ENCODE measurements at places on chromosomes 4 and X. TPM values are rescaled to one million over a fixed set of nuclear protein-coding genes. Genes with fewer than 3 reads are reported as not detected.

DNA sequence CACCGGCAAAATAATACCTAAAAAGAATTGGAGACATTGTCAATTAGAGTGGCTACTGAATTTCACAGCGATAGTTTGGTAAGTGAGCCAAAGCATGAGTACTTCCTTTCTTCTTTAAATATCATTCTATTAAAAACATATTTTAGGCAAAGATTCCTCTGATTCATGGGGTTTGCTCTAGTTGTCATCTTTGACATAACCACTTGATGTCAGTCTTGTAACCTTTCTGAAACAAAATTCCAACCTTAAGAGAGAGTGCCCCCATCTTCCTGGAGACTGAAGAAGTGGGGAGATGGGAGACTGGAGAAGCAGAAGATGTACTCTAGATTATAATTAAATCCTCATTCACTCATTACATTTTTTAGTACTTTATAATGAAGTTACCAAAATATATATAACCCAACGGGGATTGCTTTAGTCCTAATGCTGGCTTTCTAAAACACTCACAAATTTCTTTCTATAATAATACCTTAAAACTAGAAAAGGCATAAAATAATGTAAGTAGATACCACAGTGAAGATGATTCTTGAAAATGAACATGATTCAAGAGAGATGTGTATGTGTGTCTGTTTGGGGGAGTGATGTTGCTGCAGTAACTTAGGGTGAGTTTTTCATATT lies 96.4 kb downstream of the EMCN start:
- DNase-seq = no peak

DNA sequence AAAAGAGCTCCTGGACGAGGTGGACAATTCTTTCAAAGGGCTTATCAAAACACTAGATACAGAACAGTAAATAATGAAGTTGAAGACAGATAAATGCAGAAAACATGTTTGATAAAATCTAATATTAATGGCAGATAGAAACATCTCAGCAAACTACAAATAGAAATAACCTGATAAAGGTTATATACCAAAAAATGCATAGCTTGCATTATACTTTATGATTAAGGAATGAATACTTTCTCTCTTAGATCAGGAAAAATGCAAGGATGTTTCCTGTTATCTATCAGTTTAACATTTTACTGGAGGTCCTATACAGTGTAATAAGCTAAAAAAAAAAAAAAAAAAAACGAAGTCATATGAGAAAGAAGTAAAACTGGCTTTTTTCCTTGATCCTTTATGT lies 304.5 kb upstream of the CXorf51A start:
- no peak for DNase-seq

BMP3 gene
- total RNA-seq = not detected

CLTRN gene
- not detected for total RNA-seq

KCNE5 gene
- total RNA-seq = 0.26 TPM

DCAF4L1 gene
- 0.42 TPM for total RNA-seq

DNA sequence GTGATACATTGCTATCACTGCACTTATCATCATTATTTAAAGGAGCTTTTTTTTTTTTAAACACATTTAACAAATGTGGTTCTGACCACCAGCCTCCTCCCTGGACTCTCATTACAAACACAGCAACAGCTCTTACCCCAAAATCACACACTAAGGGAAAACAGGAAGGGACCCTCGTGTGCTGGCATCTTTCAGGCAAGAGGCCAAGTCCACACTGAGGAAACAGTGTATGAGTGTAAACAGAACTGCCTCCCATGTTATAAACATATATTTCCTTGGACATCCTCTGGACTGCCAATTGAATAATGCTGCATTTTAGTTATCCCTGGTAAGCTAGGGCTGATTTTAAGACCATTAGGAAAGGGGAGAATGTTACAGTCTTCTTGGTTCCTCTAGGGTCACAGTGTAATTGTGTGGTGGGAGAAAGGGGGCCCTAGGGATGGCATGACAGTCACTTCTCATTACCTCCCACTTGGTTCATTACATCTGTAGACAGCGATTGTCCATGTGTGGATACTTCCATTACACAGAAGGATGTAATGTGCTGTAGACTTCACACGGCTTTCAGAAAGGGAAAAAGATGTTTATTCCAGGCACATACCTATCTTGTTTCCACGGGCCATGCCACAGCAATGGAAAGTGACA lies 244.6 kb upstream of the TET2 start:
- no peak for DNase-seq

TRIM60 gene
- total RNA-seq = not detected

DNA sequence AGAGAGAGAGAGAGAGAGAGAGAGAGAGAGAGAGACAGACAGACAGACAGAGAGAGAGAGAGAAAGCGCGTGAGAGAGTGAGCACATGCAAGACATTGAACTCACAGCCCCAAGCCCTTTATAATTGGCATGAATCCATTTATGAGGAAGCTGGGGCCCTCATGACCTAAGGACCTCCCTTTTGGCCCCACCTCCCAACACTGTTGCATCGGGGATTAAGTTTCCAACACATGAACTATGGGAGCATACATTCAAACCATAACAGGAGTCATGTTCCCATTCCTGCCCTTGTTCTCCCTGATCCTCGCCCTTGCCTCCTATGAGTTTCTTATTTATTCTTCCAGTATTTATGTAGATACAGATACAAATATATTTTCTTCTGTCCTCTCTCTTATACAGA lies 269.8 kb upstream of the ARX start:
- DNase-seq = no peak

GRCh38 chrX:31656013-31656412 lies 584.2 kb upstream of the FTHL17 start:
- no peak for DNase-seq

DNA sequence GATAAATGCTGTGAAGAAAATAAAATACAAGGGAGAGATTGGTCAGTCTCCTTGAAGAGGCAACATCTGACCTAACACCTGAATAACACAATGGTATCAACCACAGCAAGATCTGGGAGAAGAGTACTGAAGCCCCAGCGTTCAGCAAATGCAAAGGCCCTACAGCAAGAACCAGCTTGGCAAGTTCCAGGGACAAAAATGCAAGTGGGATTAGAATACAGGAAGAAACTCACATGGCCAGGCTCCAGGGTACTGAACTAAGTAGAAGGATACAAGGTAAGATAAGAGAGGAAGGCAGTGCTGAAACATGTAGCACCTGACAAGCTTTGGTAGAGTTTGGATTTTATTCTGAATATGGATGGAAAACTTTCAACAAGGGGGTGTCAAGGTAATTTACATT lies 3.6 kb downstream of the SMIM14 start:
- DNase-seq = no peak

DNA sequence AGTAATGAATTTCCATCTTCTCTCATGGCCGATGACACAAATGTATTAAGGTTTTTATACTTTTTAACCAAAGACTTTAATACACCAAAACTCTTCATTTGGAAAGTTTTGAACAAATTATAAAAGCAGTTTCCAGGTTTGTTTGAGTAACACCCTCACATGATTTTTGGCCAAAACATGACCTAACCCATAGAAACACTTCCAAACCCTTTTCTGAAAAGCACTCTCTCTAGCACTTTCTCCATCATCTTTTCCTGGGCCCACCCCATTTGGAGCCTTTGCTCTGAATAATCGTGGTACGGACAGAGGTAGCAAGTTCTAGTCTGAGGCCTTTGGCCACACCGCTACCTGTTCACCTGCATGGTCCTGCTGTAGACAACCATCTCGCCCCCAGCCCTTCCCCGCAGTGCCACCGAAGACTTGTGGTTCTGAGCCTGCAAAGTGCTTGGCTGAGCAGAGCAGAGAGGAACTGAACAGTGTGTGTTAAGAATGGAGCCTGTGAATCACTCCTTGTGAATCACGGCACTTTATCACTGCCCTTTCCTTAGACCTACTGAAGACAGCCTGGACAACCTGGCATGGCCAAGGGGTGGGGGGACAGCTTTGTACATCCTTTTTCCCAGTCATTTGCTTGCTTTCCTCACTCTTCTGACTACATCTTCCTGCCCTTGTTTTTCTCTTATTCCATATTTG lies 181.8 kb downstream of the PTTG2 start:
- no peak for DNase-seq

DNA sequence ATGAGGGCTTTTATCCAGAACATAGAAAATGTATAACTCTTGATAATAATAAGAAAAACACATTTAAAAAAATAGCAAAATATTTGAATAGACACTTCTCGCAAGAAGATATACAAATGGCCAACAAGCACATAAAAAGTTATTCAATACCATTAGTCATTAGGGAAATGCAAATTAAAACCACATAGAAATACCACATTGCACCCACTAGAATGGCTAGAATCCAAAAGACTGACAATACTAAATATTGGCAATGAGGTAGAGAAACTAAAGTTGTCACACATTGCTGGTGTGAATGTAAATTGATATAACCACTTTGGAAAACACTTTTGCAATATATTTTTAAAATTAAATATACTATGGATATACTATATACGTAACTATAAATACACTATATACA lies 754.3 kb upstream of the MAGEB2 start:
- DNase-seq = no peak

POU4F2 gene
- not detected for total RNA-seq

NAT8L gene
- 5.2 TPM for total RNA-seq

LRAT gene
- not detected for total RNA-seq

ESX1 gene
- not detected for total RNA-seq

- DNase-seq = no peak
Measured at GRCh38 chrX:16658284-16658683, 8.3 kb downstream of the S100G start.

ITIH6 gene
- total RNA-seq = not detected

- no peak for DNase-seq
Measured at GRCh38 chr4:33184657-33185290, 2464.6 kb downstream of the PCDH7 start.

PPEF2 gene
- not detected for total RNA-seq

ZCCHC18 gene
- total RNA-seq = 1.2 TPM

GRCh38 chrX:46683048-46683447 lies 75.9 kb downstream of the SLC9A7 start:
- DNase-seq = no peak

DNA sequence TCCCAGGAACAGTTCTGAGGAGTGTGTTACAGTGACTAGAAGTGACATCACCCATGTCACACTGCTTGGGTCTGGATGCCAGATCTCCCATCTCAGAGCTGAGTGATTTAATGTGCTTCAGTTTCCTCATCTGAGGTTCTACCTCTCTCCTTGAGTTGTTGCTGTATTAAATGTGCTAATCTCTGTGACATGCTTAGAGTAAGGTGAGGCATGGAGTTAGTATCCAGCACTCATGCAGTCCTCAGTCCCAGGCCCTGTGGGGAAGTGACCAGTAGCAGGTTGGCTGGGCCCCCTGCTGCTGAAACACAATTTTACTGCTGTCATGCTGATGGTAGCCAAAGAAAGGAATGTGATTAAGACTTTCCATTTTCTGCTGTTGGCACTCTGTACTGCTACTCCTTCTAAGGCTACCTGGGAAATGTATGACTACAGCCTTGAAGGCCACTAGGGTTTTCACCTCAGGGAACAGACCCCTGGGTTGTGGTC lies 639.6 kb downstream of the MID1IP1 start:
- no peak for DNase-seq

- DNase-seq = no peak
Measured at GRCh38 chrX:91435395-91435794, 756 bp downstream of the PABPC5 start.

DNA sequence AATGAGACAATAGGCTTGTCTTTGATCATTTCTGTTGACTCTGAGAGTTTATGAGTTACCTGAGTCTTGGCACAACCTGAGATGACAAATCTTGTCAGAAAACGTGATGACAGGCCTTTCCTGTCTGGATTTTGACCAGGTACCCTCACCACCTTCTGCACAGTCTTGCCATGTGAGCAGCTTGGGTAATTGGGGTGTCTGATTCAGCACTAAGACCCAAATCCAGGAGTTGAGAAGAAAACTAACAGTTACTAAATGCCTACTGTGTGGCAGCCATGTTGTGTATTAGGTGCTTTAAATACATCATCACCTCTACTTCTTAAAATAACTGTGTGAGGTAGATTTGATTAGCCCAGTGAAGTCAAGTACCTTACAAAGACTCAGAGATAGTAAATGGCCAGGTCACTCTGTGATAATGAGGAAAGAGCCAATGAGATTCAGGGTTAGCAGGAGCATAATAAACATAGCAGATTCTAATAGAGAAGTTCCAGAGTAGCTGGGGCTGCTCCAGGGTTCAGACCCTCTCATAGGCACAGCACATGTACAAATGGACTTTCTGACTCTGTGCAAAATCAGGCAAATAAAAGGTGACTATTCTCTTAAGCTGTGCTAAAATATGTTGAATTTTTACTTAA lies 2.8 kb downstream of the EREG start:
- DNase-seq = no peak

GRCh38 chr4:123366144-123366748 lies 30.3 kb upstream of the SPRY1 start:
- DNase-seq = no peak

LCORL gene
- total RNA-seq = 7.3 TPM

DNA sequence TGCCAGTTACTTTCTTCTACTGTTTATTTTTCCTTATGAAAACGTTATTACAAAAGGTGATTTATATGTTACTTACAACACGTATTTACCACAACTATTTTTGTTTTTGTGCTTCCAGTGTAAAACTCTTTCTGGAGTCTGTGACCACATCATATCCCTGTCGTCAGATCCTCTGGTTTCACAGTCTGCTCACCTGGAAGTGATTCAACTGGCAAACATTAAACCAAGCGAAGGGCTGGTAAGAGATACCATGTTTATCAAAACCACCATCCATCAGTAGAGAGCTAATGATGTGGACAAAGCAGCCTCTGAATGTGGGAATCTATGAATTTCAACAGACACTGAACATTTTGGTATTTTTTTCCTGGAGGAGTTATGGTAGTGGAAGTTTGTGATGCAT lies 116.1 kb downstream of the CNKSR2 start:
- no peak for DNase-seq

DNA sequence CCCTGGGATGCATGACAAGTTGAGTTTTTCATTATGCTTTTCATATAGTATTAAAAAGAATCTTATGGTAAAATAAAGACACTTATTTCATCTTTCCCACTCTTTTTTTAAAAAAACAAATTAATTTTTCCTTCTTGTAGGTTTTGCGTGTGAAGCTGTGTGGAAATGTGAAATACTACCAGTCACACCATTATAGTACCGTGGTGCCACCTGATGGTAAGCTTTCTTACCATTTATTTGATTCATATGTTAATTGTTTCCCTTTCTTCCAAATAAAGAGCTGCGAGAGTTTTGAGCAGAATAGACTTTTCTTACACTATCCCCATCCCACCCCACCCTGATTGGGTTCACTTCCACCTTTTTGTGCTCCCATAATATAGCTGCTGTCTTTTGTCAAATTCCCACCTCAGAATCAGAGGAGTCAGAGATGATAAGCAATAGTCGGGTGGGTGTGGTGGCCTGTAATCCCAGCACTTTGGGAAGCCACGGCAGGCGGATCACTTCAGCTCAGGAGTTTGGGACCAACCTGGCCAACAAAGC lies 44.3 kb downstream of the CASP6 start:
- DNase-seq = no peak

HTATSF1 gene
- total RNA-seq = 54.7 TPM

GRCh38 chr4:30116401-30116800 lies 603.8 kb upstream of the PCDH7 start:
- no peak for DNase-seq

TMEM271 gene
- total RNA-seq = not detected

GRCh38 chrX:29903360-29903759 lies 312.0 kb upstream of the MAGEB2 start:
- DNase-seq = no peak
